ENCODE measurements at places on chromosomes 12 and 14.

- no peak for DNase-seq
Measured at GRCh38 chr12:119312904-119313303, 21.6 kb upstream of the CCDC60 start.

GRCh38 chr12:26198742-26199141 lies 3.4 kb downstream of the SSPN start:
- DNase-seq, result no peak

- DNase-seq, result no peak
Measured at GRCh38 chr14:103552846-103553210, 9.6 kb downstream of the BAG5 start.

GRCh38 chr14:71005076-71005475 lies 97.8 kb downstream of the PCNX1 start:
- no peak for DNase-seq

DNA sequence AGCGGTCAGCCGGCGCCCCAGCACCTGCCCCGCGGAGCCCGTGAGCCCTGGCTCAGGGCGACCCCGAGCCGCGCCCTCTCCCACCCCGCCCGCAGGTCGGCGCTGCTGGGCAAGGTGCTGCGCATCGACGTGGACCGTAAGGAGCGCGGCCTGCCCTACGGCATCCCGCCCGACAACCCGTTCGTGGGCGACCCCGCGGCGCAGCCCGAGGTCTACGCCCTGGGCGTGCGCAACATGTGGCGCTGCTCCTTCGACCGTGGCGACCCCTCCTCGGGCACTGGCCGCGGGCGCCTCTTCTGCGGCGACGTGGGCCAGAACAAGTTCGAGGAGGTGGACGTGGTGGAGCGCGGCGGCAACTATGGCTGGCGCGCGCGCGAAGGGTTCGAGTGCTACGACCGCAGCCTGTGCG lies 14.4 kb downstream of the HHIPL1 start:
- DNase-seq, result no peak

GRCh38 chr14:76929927-76930326 lies 98.6 kb downstream of the IRF2BPL start:
- no peak for DNase-seq

- no peak for DNase-seq
Measured at GRCh38 chr12:53223389-53224060, 8.5 kb downstream of the RARG start.
